Adipocyte (in vitro differentiated cells): ENCODE measurements at places on chromosomes 7 and 10.

DNA sequence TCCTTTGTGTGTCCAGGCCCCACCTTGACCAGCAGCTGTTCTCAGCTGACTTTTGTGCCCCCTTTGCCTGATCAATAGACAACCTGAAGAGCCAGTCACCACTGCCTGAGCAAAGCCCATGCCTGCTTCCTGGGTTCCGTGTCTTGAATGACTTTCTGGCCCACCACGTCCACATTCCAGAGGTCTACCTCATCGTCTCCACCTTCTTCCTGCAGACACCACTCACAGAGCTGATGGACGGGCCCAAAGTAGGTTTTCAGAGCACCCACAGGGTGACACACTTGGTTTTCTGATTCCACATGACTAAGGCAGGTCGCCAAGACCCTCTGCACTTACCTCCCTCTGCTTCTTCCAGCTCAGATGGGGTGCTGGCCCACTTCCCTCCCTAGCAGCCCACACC is 126.8 kb downstream of the WDFY4 start:
- DNase-seq: no peak

- DNase-seq: no peak
Observed at GRCh38 chr10:66964946-66965345, 39.1 kb downstream of the LRRTM3 start.

- no peak for DNase-seq
Observed at GRCh38 chr7:157762824-157763223, 426.0 kb downstream of the DNAJB6 start.

- DNase-seq: no peak
Observed at GRCh38 chr7:90239050-90239449, 5.9 kb upstream of the CFAP69 start.

- DNase-seq: no peak
Observed at GRCh38 chr10:5478694-5479305, 20.6 kb downstream of the CALML5 start.

- DNase-seq: no peak
Observed at GRCh38 chr10:17427666-17428350, 26.6 kb downstream of the ST8SIA6 start.

GRCh38 chr7:79401254-79401653 is 52.2 kb downstream of the MAGI2 start:
- peak; percentile 27 for DNase-seq

GRCh38 chr10:7986851-7987250 is 67.6 kb upstream of the GATA3 start:
- no peak for DNase-seq

- no peak for DNase-seq
Observed at GRCh38 chr10:28993056-28993455, 295.8 kb upstream of the LYZL1 start.

GRCh38 chr7:8386926-8387550 is 46.4 kb upstream of the NXPH1 start:
- no peak for DNase-seq

GRCh38 chr10:70567603-70568002 is 34.9 kb downstream of the PRF1 start:
- DNase-seq: no peak

DNA sequence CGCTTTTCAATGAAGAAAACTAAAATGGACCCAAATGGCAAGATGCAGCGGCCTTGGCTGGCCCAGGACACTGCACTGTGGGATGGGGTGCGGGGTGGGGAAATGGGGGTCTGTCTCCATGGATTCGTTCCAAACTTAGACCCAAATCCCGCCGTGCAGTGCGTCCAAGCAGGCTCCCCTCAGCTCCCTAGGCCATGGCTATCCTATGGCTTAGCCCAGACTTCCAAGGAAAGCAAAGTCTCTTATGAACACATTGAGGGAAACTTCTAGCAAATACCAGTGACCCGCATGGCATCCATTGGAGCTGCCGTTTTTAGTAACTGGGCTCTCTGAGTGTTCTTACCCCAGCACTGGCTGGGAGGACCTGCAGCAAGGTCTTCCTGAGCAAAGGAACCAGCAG is 122.5 kb downstream of the EBF3 start:
- DNase-seq: no peak

GRCh38 chr7:67022511-67022910 is 25.9 kb downstream of the TYW1 start:
- DNase-seq: no peak

DNA sequence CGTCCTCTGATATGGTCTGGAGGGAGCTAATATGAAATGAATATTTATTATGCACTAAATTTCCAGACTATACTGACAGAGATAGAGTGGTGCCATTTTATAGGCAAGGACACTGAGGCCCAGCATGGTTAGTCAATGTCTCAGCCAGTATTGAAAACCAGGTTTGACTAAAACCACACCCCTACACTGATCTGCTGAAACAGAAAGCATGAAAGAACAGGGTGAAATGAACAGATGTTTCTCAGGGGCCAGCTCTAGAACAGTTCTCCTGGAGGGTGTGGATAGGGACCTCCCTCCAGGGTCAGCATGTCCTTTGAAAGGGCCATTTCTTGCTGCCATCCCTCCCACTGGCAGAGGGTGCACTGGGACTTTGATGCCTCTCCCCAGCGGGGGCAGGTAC is 700.5 kb downstream of the GRID1 start:
- no peak for DNase-seq

GRCh38 chr10:130834170-130834569 is 477.4 kb downstream of the TCERG1L start:
- no peak for DNase-seq

- DNase-seq: no peak
Observed at GRCh38 chr10:3072641-3073360, 5.5 kb downstream of the PFKP start.

GRCh38 chr7:18315241-18315640 is 180.3 kb upstream of the HDAC9 start:
- DNase-seq: no peak

- DNase-seq: no peak
Observed at GRCh38 chr10:103852856-103853255, 2.5 kb downstream of the SH3PXD2A start.

DNA sequence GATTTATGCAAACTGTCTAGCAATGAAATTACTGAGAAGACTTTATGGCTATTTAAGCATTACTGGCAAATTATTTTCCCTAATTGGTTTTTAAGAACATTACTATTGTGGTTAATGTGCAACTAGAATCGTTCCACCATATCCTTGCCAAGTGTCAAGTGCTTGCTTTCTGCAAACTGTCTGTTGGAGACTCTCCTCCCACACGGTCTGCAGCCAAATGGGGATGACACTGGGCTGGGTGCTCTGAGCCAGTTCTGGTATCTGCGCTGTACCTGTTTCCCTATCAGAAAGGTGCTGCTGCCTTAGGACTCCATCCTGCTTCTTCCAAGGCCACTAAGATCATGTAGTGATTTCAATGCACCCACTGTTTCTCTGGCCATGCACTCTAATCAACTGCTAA is 110.4 kb downstream of the RAMP3 start:
- no peak for DNase-seq

GRCh38 chr7:13042605-13043236 is 355.3 kb downstream of the ARL4A start:
- no peak for DNase-seq
